ENCODE measurements at places on chromosomes 1 and 21.

- DNase-seq, result no peak
Measured at GRCh38 chr1:183304440-183305107, 113.6 kb downstream of the NMNAT2 start.

DNA sequence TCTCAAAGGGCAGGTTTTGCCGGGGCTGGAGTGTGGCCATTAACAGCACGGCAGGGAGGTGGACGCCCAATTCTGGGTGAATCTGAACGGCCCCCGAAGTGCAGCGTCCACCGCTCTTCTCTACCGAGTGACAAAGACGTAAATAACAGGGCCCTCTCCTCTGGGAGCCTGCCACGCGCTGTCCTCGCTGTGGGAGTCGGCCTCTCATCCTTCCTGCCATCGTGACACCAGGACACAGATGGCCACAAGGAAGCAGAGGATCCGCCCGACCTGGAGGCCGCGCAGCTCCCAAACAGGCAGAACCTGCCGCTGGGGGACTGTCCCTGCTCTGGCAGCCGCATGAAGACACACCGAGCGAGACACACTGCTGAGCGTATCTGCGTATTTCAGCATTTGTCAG lies 12.1 kb upstream of the CDK11B start:
- DNase-seq, result peak; percentile 39

- DNase-seq, result no peak
Measured at GRCh38 chr1:100536031-100536430, 1.9 kb upstream of the GPR88 start.

DNA sequence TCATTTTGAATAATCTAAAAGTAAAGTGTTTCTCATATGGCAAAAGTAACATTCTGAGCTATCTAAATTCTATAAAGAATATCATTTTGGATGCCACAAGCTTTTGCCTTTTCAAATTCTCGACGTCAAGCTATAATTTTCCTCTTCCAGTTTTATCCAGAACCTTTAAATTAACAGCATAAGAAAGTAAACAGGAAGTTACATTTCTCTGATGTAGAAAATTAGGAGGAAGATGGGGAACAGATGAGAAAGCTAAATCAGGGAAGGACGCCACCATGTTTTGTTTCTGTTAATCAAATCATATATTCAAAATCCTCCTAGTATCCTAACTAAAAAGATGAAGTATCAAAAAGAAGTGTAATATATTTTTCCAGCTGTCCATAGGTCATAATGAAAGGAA lies 8.8 kb upstream of the CAMSAP2 start:
- DNase-seq, result no peak

DNA sequence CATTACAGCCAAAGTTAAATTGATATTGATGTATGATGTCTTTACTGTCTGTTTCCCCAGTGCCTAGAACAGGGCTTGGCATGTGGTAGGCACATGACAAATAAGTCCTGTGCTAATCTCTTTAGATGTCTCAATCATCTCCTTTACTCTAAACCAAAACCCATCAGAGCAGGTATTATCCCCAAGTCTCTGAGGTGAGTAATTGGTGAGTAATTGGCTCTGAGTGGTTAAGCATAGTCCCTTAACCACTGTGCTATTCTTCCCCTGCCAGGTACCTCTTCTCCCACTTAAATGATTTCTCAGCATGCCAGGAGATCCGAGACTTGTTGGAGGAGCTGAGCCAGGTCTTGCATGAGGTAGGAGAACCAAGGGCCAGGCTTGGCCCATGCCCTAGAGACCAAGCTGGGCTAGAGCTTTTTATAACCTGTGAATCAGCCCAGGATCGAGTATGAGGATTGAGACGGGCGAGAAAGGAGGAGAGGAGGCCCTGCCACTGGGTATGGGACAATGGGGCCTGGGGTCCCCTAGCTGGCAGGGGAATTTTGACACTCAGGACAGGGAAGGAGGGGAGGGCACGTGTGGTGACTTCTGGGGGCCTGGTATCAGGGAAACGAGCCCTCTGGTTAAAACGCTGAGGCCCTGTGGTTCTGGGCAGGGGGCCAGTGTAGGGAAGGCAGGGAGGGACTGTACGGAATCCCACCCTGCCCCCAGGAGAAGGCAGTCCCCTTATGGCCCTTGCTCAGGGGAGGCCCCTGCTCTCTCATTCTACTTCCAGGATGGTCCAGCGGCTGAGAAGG lies 4.5 kb downstream of the CNKSR1 start:
- DNase-seq, result no peak
